Body of pancreas (tissue), 4 donors: ENCODE measurements at places on chromosomes 6 and 20.

DNA sequence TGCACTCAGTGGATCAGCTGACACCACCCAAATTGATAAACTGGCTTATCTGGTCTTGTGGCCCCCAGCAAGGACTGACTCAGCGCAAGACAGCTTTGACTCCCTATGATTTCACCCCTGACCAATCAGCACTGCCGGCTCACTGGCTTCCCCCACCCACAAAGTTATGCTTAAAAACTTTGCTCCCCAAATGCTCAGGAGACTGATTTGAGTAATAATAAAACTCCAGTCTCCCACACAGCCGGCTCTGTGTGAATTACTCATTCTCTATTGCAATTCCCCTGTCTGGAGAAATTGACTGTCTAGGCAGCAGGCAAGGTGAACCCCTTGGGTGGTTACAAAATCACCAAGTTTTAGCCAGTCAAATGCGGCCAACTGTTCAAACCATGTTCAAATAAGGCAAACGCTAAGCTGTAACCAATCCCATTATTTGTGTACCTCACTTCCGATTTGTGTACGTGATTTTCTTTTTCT, 32.5 kb downstream of the SLC22A2 start:
- DNase-seq, result no peak

DNA sequence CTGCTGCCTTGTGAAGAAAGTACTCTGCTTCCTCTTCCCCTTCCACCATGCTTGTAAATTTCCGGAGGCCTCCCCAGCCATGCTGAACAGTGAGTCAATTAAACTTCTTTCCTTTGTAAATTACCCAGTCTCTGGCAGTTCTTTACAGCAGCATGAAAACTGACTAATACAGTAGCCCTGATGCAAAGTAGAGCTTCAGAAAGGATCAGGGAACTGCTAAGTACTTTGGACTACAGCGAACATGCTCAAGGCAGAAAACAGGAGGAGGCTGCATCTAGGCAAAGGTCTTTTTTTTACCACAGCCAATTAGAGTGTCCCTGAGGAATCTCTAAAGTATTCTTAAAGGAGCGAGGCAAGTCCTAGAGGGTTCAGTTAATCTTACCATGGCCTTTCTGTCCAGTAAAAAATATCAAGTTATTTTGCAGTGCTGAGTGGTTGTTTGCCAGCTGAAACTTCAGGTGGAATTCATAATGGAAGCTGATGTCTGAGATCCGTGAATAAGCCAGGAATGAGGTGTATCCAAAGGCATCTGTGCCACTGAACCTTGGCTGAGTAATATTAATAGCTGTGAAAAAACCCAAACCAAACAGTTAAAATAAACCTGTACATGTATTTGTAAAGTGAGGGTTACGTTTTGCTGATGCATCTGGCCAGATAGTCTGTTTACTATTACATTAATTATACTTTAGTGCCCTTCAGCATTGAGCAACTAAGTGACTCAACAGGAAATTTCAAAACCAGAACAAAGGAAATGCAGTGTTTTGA, 170.4 kb downstream of the PHF3 start:
- peak; percentile 30 for DNase-seq

DNA sequence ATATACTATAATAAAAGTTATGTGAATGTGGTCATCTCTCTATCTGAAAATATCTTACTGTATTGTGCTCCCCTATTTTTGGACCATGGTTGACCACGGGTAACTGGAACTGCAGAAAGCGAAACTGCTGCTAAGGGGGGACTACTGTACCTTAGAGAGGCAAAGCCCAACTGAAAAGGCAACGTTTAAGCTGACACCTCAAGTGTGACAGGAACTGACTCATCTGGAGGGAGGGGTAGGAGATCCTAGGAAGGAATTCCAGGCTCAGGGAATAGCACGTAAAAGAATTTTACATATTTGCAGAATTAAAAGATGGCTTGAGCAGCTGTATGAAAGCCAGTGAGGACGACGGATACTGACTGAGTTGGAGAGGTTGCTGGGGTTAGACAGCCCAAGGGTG, 34.8 kb downstream of the ELOVL2 start:
- DNase-seq, result no peak

DNA sequence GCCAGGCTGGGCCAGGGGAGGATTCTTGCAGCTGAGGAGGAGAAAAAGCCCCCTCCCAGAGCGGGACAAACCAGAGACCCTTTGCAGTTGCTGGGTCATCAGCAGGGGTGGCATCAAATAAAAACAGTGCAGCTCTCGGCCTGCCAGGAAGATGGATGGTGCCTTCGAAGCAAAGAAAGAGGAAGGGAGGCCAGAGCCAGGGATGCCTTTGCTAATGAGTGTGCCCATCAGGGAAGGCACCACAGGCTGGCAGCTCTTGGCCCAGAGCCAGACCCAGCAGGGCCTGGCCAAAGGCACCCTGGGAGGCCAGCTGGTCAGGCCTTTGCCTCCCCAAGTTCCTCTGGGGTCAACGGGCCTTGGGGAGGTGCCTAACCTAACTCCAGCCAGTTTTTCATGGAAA, 26.3 kb upstream of the ZNF318 start:
- DNase-seq, result no peak

DNA sequence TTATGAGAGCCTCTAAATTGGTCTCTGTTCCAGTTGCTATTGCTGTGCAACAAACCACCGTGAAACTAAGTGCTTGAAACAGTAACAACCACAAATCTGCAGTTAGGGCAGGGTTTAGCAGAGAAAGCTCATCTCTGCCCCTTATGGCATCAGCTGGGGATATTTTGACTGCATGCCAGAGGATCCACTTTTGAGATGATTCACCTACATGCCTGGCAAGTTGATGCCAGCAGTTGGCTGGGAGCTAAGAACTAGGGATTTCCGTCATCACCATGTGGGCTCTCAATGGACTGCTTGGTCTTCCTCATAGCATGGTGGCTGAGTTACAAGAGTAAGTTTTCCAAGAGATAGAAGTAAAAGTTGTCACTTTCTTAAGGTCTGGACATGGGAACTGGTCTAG, 35.1 kb downstream of the PLCB4 start:
- DNase-seq, result no peak

DNA sequence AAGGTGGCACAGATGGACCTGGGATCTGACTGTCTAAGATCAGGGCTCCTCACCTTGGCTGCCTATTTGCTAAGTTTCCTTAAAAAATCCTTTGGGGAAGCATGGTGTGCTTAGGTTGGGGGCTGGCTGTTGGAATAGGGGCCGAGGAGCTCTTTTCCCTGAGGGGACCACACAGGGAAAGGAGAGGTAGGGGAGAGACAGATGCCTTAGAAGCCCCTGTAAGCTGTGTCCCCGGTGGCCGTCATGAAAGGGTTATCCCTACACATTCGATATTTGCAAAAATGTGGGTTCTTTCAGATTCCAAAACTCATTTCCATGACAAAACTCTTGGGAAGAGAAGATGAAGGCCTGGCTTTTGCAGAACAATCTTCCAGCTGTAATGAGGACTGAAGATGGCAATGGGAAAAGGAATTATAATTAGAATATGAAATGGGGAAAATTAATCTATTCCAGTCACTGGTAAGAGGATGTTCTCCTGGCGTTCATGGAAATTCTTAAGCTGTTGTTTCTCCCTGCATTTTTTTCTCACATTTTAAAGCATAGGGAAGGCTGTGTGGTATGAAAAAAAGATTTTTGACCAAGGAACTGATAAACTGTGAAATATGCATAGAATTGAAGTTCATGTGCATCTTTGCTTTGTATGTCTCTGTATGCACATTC, 53.8 kb downstream of the TOX2 start:
- DNase-seq, result no peak

DNA sequence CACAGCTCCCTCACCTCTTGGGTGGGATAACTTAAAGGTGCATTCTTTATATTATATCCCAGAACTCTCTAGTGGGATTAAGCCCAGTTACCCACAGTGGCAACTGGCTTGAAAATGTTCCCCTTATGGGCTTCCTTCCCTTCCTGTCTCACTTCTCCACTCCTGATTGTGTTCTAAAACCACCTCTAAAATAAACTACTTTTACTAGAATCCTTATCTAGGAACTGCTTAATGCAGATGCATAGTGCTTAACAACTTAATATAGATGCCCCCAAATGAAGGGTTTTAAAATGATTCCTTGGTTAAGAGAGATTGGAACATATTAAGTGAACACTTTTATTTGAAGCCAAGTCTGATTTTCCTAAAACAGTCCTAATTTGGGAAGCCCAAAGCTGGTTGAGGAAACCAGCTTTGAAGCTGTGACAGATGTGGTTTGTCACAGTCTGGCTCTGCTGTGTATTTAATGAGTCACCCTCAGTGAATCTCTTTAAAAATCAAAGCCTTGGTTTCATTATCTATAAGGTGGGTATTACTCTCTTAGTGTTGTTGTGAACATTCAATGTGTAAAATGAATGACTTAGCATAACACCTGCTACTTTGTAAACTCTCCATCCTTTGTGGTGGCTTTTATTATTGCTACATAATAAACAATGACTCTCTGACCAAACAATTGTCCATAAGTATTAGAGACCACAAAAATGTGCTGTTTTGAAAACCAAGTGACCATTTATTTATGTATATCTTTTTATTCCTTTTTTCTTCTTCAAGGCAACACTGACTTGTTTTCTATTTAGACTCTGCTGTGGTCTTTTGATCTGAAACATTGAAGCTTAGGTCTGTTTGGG, 24.4 kb downstream of the PLCB1 start:
- DNase-seq, result no peak

DNA sequence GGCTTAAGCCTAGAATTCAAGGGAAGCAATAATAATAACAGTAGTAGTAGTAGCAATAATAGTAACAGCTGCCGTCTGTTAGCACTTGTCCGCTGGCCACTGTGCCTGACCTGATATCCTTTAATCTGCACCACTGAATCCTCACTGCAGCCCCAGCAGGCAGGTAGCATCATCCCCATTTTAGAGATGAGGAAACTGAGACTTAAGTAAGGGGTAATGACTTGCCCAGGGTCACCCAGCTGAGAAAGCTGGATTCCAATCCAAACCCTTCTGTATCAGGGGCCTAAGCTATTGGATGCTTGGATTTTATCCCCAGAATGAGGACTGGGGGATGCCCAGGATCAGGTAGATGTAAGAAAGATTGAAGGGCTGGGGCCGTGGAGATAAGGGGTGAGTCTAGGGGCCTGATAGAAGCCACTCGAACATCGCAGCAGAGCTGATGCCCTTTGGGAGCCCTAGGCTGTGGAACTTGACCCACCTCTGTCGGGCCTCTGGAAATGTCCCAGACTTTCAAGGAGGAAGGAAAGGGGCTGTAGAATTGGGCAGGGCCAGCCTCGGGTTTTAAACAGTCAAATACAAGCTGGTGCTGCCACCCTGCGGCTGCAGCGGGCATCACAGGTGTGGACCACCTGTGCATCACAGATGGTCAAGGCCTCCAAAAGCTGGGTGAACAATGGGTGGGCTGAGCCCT, 102.1 kb upstream of the MYL9 start:
- peak; percentile 74 for DNase-seq

GRCh38 chr20:32681175-32682084, 7.7 kb upstream of the C20orf203 start:
- DNase-seq, result no peak

DNA sequence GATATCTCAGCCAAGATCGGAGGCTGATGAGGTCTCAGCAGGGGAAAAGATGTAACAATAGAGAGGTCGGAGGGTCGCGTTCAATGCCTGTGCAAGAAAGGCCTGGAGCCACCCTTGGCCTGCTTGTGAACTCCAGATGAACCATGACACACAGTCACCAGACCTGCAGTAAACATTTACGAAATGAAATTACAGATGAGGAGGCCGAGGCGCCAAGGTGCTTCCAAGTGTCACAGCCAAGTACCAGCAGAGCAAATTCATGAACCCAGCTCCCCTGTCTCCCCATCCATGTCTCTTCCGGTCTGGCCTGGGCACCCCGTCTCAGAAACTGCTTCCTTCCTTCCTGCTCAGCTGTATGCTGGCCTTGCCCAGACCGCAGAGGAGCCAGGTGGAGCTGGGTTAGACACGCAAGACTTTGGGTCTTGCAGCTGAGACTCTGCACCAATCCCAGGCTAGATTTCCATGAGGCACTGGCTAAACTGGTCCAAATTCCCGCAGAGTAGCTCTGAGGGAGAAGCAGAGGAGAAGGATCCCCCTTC, 48.1 kb downstream of the CHMP4B start:
- no peak for DNase-seq

- no peak for DNase-seq
Observed at GRCh38 chr6:28008053-28008452, 51.0 kb downstream of the OR2B6 start.

GRCh38 chr20:25600632-25601031, 15.3 kb upstream of the NINL start:
- DNase-seq, result no peak

DNA sequence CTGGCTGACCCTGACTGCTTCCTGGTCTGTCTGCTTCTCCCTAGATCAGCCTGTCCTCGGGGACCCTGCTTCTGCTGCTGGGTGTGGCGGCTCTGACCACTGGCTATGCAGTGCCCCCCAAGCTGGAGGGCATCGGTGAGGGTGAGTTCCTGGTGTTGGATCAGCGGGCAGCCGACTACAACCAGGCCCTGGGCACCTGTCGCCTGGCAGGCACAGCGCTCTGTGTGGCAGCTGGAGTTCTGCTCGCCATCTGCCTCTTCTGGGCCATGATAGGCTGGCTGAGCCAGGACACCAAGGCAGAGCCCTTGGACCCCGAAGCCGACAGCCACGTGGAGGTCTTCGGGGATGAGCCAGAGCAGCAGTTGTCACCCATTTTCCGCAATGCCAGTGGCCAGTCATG, 6.3 kb downstream of the NRSN2 start:
- DNase-seq, result no peak

- no peak for DNase-seq
Observed at GRCh38 chr6:36355819-36356218, 19.1 kb upstream of the BNIP5 start.

GRCh38 chr20:137668-138490, 4.5 kb upstream of the DEFB126 start:
- no peak for DNase-seq

DNA sequence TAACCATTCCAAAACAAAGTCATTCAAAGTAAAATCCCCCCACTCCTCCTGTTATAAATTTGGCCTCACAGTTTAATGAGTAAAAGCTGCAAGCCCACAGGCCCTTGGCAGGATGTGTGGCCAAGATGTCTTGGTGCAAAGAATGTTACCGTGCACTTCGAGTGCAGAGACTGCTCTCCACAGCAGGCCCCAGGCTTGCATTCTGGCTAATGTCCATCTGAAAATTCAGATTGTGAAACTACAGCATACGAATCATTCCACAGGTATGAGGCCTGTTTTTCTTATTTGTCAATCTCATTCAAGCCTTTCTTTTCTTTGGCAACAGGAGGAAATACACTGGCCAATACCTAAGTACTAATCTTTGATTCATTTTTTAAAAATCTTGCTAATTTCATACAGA, 7.1 kb downstream of the RPS6KA2 start:
- peak; percentile 62 for DNase-seq

DNA sequence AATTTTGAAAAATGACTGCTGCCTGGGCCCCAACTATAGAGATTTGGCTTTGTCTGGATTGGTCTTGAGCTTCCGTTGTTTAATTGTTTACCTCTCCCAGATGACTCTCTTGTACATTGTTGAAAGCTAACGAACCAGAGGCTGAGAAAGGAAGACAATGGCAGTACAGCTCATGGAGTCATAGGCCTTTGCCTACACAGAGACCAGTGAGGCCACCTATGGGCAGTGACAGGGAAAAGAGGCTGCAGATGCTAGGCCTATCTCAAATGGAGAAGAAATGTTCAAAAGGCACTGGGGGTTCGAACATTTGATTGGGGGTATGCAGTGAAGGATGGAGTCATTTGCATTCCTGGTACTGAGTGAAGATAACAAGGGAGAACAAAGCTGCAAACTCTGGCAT, 29.1 kb downstream of the OPN5 start:
- no peak for DNase-seq

- DNase-seq, result no peak
Observed at GRCh38 chr20:37850036-37850592, 52.8 kb upstream of the VSTM2L start.
